DMS 273 treated with DMSO at 0.1 percent for 48 hours (cell line): ENCODE measurements at places on chromosomes 1 and 21.

DNA sequence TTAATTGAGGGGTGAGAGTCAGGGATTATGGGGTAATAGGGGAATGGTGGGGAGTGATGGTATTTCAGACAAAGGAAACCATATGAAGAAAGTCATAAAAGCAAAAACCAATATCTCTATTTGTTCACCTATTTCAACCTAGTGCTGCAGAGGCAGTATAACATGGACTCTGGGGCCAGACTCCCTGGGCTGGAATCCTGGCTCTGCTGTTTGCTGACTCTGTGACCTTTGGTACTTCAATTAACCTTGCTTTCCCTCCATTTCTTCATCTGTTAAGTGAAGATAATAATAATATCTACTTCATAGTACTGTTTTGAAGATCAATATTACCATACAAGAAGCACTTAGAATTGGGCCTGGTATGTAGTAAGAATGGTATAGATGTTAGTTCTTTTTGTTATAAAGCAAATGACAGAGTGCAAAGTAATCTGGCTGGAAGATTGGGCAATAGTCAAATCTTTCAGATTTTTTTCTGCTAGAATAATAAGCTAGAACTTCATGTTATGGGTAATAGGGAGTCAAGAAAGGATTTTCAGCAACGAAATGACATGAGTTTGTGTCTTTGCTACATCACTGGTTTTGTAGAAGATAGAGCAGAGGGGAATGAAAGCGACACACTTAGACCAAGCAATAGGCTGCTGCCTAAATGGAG, 9.0 kb downstream of the EPHX4 start:
- DNase-seq, result no peak

- DNase-seq, result no peak
Observed at GRCh38 chr21:41361786-41362604, at the start of gene MX2. MX2 (plus strand) TSS chr21:41362027; CDS start chr21:41376907, 14,880 bp downstream.

DNA sequence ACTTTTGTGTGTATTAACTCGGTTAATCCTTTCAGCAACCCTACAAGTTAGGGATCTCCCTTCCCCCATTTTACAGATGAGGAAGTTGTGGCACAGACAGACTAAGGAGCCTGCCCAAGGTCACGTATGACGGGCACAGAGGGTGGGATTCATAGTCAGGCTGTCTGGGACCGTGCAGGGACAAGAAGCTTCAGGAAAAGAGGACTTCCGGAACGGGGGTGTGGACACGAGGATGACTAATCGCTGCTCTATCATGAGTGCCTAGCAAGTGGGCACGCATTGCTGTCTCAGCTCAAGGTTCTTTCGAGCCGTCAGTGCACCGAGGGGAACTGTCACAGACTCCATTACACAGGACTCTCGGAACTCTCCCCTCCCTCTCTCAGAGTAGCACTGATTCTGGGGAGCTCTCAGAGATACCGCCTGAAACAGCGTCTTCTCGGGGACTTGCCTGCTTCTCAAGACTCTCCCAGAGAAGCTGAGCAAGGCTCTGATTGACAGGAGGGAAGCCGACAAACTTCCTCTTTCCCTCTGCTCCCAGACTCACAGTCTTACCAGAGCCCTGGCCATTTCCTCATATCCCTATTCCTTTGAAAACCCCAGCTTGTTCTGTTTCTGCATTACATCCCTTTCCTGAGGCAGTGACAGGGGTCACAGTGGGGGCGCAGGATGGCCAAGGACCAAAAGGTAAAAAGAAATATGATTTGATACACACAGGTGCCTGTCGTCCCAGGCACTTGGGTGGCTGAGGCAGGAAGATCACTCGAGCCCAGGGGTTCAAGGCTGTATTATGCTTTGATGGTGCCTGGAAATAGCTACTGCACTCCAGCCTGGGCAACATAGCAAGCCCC, 14.4 kb downstream of the FHAD1 start:
- no peak for DNase-seq

GRCh38 chr1:160129046-160129445, 13.5 kb downstream of the ATP1A2 start:
- DNase-seq, result no peak

GRCh38 chr1:218970397-218970990, 203.2 kb upstream of the LYPLAL1 start:
- DNase-seq, result no peak

DNA sequence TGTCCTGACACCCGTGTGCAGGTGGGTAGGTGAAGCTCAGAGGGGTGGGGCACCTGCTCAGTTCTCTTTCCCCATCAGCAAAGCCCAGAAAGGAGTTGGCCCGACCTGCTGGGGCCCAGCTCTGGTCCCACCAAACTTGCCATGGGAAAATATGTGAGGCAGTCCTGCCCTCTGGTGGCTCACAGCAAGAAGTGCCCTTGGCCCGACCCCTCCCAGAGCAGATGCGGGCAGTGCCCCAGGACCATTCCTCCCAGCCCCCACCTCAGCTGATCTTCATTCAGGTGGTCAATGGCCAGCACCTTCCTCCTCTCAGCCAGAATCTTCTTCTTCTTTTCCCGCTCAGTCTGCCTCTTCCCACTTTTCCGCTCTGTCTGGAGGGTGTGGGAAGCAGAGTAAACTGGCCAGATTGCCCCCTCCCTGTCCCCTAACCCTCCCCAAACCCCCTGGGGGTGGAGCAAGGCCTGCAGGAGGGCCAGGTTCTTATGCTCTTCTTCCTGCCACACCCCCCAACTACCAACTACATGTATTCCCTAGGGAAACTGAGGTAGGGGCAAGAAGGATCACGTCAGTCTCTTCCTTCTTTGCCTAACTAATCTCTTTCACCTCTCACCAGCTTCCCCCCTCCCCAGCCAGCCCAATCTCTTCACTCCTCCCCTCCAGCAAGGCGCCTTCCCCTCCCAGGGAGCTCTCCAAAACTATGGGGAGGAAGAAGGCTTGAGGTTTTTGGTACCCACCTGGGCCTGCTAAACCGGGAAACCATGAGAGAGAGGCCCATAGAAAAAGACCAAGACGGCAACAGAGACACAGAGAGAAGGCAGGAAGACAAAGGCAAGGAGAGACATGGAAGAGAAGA, 15.6 kb downstream of the TNNT2 start:
- DNase-seq, result no peak

GRCh38 chr1:220776720-220777326, 9.9 kb upstream of the MTARC1 start:
- peak; percentile 13 for DNase-seq

DNA sequence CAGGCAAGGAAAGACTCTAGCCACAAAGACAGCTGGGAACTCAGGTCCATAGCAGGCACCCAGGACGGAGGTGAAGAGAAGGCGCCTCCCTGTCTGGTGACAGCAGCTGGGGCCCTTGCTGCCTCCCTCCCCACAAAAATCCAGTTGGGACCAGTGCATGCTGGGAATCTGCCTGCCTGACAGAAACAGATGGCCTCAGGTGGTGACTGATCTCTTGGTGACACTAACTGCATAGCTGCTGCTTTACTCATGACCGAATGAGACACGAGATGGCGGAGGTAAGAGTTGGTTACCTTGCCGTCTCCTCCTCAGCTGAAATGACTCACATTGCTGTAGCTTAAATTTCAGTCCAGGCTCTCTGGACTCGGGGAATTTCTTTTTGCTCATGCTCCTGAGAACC, 130.3 kb downstream of the FGGY start:
- peak; percentile 92 for DNase-seq

- no peak for DNase-seq
Observed at GRCh38 chr1:221503268-221503667, 238.6 kb downstream of the DUSP10 start.

DNA sequence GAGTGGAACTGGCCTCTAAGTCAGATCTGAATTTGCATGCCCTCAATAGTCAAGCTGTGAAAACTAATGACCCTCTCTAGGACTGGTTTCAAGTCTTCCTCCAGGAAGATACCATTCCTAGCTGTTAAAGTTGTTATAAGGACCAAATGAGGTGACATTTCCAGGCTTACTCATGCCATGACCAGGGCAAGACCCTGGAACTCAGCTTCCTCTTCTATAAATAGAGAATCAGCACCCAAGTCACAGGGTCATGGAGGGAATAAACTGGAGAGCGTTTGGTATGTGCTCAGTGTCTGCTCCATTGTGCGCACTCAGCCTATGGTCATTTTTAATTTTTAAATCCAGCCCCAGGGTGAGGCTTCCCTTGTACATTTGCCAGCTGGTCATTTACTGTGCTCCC, 2.5 kb downstream of the S100A9 start:
- DNase-seq, result no peak

DNA sequence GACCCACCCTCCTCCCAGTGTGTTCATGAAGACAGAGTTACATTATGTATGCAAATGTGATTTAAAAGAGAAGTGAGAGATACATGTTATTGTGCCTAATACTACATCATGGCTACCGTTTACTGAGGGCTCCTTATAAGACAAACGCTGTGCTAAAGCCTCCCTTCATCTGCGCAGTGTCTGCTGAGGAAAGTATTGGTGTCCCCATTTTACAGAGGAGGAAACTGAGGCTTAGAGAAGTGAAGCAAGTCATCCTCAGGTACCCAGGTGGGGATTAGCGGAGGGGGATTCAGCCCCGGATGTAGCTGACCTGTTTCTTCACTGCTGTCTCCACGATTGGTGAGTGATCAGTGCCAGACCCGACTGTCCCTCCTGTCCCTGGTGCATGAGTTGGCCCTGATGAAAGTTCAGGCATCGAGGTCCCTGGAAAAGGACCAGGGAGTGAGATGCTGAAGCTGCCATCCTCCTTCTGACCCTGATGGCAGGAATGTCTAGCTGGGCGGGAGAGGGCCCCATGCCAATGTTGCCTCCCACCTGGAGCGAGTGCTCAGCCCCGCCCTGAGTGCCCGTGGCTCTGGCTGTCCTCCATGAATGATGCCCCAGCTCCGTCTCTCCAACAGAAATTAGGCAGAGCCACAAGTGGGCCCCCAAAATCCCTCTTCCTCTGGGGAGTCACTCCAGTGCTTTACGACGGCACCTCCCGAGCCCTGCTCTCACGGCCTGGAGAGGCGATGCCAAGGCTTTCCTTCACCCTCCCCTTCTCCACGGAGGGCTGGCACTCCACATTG, 204.7 kb downstream of the KAZN start:
- DNase-seq, result no peak

GRCh38 chr1:227938911-227939790, 8.6 kb downstream of the WNT9A start:
- DNase-seq, result no peak

DNA sequence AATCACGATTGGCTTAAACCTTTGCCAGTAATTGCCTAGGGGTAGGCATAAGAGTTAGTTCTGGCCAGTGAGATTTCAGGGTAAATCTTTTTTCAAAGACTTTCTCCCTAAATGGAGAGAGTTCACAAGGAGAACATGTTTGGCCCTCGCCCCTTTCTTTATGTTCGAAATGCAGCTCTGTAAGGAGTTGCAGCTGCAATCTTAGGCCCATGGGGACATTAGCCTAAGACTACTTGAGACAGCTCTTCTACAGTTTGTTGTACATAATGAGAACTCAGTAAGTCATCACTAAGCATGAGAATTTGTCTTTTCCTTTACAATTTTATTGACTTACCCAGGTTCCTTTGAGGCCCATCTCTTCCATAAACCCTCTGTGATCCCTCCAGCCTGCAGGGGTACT, 40.4 kb upstream of the GADD45A start:
- no peak for DNase-seq

- DNase-seq, result no peak
Observed at GRCh38 chr1:54120698-54121481, 31.9 kb downstream of the CDCP2 start.

- DNase-seq, result no peak
Observed at GRCh38 chr1:233664804-233665574, 51.1 kb downstream of the KCNK1 start.

DNA sequence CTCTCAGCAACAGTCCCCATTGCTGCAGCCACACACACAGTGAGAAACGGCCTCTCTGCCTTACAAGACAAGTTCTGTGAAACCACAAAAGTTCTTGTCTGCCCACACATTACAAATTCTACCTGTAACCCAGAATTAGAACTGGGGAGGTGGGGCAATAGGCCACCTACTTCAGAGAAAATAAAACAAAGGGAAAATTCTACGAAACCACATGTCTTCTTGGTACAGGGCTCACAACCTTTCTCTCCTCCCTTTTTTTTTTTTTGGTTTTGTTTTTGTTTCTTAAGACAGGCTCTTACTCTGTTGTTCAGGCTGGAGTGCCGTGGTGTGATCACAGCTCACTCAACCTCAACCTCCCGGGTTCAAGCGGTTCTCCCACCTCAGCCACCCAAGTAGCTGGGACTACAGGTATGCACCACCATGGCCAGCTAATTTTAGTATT, 30.2 kb downstream of the LPAR3 start:
- DNase-seq, result no peak

DNA sequence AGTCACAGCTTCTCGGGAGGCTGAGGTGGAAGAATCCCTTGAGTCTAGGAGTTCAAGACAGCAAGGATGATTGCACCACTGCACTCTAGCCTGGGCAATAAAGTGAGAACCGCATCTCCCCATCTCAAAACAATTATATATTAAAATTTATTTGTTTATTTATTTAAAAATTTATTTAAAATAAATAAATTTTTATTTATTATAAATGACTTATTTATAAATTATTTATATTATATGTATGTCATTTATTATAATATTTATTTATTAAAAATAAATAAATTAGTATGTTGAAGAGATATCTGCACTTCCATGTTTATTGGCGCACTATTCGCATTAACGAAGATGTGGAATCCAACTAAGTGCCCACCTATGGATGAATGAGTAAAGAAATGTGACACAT, 683.2 kb upstream of the BRINP3 start:
- no peak for DNase-seq

DNA sequence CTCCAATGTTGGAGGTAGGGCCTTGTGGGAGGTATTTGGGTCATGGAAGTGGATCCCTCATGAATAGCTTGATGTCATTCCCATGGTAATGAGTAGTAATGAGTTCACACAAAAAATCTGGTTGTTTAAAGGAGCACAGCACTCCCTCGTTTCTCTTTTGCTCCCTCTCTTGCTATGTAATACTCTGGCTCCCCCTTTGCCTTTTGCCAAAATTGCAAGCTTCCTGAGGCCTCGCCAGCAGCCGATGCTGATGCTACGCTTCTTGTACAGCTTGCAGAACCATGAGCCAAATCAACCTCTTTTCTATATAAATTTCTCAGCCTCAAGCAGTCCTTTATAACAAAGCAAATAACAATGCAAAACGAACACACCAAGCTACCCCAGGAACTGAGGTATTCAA, 80.9 kb downstream of the LHX9 start:
- DNase-seq, result no peak

- peak; percentile 11 for DNase-seq
Observed at GRCh38 chr1:231584117-231584516, 42.5 kb upstream of the DISC1 start.

DNA sequence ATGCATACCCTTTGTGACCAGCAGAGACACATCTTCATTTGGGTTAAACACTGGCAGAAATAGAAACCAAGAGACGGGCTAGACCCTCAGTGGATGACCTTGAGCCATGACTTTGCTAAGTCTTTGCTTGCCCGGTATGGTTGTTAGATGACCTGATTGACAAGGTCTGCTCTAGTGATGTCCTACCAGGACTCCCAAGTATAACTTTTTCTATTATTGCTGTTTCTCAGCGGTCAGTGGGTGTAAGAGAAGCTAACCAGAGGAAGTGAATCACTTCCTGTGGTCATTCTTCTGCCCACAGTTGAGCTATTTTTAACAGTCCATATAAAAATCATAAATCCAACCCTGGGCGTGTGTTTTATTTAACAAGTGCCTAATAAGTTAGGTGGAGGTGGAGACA, 126.2 kb upstream of the ETS2 start:
- DNase-seq, result no peak

- no peak for DNase-seq
Observed at GRCh38 chr1:16409536-16410152, 27.6 kb downstream of the SPATA21 start.

GRCh38 chr1:6168947-6169586, 11.1 kb downstream of the CHD5 start:
- no peak for DNase-seq
